ENCODE measurements at places on chromosomes 13 and 19.
A peak's percentile ranks its signal among the peaks of the same experiment; 100 is the strongest.

- no peak for DNase-seq
Observed at GRCh38 chr13:80618781-80619180, 277.9 kb upstream of the SPRY2 start.

DNA sequence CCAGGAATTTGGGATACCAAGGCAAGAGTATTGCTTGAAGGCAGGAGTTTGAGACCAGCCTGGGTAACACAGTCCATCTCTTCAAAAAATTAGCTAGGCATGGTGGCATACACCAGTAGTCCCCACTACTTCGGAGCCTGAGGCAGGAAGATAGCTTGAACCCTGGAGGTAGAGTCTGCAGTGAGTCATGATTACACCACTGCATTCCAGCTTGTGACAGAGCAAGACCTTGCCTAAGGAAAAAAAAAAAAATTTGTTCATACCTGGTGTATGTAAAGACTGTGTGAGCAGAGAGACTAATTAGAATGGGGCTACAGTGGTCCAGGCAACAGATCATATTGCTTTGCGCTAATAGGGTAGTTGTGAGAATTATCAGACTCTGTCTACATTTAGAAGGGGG, 778.3 kb upstream of the PCDH20 start:
- DNase-seq, result peak; percentile 41

- no peak for DNase-seq
Observed at GRCh38 chr13:31022928-31023530, 90.6 kb downstream of the TEX26 start.

DNA sequence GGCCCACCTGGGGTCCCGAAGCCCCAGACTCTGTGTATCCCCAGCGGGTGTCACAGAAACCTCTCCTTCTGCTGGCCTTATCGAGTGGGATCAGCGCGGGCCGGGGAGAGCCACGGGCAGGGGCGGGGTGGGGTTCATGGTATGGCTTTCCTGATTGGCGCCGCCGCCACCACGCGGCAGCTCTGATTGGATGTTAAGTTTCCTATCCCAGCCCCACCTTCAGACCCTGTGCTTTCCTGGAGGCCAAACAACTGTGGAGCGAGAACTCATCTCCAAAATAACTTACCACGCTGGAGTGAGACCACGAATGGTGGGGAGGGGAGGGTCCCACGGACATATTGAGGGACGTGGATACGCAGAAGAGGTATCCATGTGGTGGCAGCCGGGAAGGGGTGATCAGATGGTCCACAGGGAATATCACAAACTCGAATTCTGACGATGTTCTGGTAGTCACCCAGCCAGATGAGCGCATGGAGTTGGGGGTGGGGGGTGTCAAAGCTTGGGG, 1.0 kb upstream of the ICAM5 start:
- no peak for DNase-seq

- DNase-seq, result no peak
Observed at GRCh38 chr13:21149568-21149967, 26.8 kb downstream of the SKA3 start.

DNA sequence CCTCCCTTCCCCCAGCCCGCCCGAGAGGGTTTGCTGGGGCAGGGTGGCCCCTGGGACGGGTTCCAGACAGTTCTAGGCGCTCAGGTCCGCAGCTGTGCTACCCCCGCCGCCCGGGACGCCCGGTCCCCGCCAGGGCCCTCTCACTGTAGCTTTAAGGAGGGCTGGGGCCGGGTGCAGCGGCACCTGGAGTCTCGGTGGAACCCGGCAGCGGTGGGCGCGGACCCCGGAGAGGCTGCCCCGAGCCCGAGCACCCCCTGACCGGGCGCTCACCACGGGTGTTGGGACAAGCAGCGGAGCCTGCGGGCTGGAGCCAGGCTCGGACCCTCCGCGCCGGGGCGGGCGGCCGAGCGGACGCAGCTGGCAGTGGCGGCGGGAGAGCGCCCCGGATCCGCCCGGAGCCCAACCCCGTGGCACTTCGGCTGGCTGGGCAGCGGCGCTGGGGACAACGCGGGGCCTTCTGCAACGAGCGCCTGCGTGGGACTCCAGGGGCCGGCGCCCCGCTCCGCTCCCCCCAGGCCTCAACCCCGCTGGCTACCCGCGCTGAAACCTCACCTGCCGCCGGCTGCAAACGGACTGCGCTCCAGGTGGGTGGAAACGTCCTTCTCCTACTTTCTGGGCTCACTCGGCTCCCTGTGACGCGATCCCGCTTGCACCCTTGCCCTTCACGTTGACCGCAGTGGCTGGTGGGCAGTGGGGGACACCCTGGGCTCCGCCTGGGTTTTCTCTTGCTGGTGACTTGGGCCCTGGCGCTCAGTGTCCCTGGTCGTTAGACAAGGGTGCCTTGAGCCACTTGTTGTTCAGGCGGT, 81.1 kb downstream of the ZNF429 start:
- no peak for DNase-seq

DNA sequence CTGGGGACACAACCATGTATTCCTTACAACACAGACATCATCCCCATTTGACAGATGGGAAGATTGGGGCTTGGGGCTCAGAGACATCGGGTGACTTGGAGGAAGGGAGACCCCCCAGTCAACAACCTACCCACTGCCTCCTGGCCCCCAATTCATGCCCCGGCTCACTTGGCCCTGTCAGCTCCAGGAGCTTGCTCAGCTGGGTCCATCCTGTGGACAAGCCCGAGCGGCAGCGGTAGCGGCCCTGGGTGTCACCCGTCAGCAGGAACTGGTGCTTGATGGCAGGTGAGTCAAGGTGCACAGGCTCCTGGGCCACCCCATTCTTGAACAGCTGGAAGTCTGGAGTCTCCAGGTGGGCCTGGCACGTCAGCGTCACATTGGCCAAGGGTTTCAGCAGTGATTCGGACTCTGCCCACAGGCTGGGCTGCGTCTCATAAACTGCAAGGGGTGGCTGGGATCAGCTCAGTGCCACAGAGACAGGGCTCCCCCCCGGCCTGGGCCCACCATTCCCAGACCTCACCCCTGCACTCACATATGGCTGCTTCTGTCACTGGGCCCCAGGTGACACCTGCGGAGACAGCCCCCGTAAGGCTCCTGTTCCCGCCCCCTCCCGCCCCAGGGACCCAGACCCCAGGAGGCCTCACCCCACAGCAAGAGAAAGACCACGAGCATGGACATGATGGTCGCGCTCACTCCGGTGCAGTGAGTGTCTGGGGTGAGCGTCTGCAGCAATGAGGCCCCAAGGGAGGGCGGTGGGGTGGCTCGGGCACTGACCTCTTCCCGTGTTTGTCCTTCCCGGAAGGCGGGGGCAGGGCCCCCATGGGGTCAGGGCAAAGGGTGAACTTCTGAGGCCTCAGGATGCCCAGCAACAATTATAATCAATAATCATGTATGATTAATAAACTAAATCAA, at the start of gene A1BG:
A1BG (minus strand) TSS at position 733 of the 912 bp plus-strand sequence; CDS start at position 678, 55 bp downstream.
- no peak for DNase-seq

DNA sequence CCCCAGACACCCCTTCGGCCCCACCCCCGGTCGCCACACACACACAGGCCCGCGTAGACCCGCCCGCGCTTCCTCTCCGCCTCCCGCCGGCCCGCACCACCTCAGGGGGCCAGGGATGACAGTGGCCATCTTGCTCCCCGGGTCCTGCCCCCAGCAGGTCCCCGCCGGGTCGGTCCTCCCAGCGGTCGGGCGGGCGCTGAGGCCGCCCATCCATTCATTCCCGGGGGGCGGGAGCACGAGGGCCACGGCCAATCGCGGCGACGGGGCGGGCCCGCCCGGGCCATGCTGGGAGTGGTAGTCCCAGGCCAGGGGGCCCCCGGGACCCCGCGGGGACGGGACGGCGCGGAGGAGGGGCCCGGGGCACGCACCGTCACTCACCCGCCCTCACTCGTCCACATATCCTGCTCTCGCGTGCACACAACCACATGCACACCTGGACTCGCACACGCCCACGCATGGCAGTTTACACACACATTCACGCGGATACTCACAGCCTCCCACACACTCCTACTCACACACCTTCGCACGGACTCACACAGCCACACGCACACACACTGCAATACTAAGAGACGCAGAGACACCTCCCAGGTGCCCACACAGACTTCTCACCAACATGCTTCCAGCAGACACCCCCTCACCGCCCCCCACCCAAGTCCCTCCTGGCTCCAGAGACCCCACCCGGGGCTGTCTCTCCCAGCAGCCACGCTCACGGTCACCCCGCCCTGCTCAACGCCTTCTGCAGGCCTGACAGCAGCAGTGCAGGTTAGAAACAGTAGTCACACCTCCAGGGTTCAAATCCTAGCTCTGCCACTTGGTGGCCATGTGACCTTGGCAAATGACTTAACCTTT, at the start of gene DPF1:
DPF1 (minus strand) TSS at position 209 of the 849 bp plus-strand sequence; CDS start at position 129, 80 bp downstream.
- peak; percentile 42 for DNase-seq

DNA sequence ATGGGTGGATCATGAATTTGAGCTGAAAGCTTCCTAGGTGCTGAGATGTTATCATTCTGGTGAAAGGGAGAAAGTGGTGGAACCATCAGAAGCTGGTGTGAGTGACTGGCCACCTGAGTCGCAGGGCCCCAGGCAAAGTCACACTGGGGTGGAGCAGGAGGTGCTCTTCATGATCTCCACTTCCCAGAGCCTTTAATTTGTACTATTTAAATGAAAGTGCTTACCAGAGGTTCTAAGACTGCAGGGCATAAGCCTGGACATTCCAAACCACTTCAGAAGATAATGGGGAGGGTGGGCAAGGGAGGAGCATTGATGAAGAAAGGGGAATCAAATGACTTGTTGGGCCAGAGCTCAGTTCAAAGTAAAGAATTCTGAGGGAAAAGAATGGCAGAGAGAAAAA, 156.1 kb downstream of the RGCC start:
- no peak for DNase-seq

GRCh38 chr13:30963791-30964190, 31.3 kb downstream of the TEX26 start:
- no peak for DNase-seq

DNA sequence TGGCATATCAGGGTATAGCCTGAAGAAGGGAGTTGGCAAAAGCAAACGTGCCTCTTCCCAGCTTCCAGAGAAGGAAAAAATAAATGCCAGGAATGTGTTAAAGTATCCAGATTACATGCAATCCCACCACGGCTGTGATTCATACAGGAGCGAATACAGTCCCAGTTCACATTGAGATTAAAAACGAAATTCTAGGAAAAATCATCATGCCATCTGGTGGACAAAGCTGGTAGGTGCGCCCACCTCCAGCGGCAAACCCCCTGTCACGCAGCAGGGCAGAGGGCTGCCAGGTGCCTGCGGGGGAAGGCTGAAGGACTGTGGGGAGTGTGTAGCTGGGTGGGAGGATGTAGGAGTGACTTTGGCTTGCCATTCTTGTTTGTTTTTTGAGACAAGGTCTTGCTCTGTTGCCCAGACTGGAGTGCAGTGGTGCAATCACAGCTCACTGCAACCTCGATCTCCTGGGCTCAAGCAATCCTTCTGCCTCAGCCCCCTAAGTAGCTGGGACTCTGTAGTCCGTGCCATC, 6.4 kb upstream of the DMWD start:
- peak; percentile 60 for DNase-seq

DNA sequence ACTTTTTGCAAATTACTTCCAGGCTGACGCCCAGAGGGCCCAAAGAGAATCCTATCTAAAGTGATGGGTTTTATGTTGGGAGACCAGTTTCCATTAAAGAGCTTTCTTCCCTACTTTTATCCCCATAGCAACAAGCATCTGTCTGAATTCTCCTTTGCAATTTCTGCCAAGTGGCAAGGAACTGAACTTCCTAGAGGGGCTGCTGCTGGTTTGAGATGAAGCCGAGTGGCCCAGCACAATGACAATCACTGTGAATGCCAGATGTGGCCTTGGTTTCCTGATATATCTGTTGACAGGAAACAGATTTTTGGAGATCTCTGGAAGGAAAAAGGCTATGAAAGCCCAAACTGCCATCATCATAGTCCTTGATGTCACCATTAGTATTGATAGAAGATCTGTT, 198.6 kb downstream of the OXGR1 start:
- no peak for DNase-seq

GRCh38 chr13:110410936-110411687, 104.0 kb downstream of the COL4A2 start:
- peak; percentile 57 for DNase-seq

GRCh38 chr19:42402376-42403116, 12.4 kb upstream of the CNFN start:
- no peak for DNase-seq
